T-cell (primary cell): ENCODE measurements at places on chromosomes 2 and 18. TPM values are rescaled to one million over a fixed set of nuclear protein-coding genes. Genes with fewer than 3 reads are reported as not detected.

GRCh38 chr2:138536302-138536701 is 34.7 kb downstream of the SPOPL start:
- no peak for DNase-seq

- no peak for DNase-seq
Measured at GRCh38 chr18:35584735-35585134, 3.2 kb downstream of the GALNT1 start.

- DNase-seq = no peak
Measured at GRCh38 chr2:223978451-223978850, 21.2 kb downstream of the MRPL44 start.

DNA sequence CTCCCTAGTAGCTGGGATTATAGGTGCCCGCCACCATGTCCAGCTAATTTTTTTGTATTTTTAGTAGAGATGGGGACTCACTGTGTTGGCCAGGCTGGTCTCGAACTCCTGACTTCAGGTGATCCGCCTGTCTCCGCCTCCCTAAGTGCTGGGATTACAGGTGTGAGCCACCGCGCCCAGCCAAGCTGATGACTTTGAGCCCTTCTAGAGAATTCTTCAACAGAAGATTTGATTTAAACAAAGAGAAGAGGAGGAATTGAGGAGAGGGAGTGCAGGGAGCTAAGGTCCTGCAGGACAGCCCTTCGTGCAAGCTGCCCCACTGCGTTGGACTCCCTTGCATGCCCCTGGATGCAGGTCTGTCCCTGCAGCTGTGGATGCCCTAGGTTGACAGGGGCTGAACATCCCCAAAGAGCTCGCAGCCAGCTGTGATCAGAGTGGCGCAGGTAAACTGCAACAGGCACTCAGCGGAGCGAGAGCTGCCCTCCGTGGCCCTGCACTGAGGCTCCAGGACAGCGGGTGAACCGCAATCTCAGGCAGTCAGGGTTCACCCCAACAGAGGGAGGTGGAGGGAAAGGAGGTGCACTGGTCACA is 13.7 kb downstream of the ADRA2B start:
- no peak for DNase-seq

- DNase-seq = no peak
Measured at GRCh38 chr2:54038835-54039234, 68.0 kb upstream of the PSME4 start.

DNA sequence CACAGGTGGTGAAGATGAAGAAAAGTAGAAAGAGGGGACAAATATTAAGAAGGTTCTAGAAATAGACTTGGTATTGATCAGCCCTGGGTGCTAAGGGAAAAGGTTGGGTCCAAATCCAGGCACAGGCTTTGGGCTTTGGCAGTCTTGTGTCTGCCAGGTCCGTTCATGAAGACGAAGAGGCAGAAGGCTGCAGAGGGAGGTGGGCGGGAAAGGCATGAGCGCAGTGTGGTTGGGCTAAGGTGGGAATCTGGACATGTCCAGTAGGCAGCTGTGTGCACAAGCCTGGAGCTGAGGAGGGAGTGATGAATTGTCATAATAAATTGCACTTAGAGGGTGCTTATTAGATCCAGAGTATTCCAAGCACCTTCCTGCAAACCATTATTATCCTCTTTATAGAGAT is 105.7 kb upstream of the TEX51 start:
- no peak for DNase-seq

- no peak for DNase-seq
Measured at GRCh38 chr2:187136646-187137045, 287.7 kb upstream of the ZSWIM2 start.

- DNase-seq = no peak
Measured at GRCh38 chr2:200705305-200706041, 106.2 kb upstream of the BZW1 start.

DNA sequence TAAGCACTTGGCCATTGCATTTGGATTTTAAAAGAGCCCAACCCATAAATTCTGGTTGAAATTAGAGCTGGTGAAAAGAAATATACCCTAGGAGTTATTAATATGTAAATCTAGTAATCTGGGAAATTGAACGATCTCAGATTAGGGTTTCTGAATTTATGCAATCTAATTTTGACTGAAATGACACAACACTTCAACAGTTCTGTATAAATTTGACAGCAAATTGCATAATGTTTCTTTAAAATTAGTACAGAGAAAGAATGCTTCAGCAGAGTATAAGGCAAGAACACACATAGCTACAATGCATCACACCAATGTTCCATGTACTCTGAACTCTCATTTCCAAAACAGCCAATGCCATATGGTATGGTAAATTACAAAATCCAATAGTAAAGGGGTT is 201.5 kb upstream of the ITGA4 start:
- DNase-seq = no peak

GRCh38 chr18:32777049-32777448 is 4.2 kb upstream of the KLHL14 start:
- no peak for DNase-seq

- DNase-seq = no peak
Measured at GRCh38 chr2:52097071-52097470, 1065.1 kb upstream of the NRXN1 start.

DNA sequence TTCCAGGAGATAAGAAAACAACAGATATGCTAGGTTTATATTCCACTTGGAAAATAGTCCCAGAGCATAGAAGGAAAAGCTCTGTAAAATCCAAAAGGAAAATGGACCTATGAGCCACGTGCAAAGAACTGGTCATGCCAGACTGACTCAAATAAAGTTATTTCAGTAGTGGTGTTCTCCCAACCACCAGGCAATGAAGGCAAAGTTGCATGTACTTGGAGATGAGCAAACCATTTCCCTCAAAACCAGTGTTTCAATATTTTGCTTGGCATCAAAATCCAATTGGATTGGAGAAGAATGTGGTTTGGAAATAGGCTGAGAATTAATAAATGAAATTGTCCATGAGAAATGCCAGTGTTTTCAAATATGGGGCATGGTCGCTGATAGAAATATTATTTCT is 237.5 kb downstream of the ICOS start:
- DNase-seq = no peak

DNA sequence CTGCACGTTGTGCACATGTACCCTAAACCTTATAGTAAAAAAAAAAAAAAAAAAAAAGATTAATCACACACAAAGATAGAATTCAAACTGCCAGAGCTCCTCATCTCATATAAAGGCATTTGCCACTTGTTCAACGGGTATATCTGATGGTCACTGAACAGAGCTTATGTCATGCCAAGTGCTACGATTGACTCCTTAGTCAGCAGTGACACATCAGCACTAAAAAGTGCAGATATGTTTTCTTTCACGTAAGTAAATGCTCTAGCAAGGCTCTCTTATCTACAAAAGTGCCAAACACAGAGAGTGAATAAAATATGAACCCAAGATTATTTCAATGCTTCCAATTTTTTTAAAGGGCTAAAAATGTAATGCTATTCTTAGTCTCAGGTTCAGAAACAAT is 1.1 kb downstream of the LMAN1 start:
- no peak for DNase-seq

DNA sequence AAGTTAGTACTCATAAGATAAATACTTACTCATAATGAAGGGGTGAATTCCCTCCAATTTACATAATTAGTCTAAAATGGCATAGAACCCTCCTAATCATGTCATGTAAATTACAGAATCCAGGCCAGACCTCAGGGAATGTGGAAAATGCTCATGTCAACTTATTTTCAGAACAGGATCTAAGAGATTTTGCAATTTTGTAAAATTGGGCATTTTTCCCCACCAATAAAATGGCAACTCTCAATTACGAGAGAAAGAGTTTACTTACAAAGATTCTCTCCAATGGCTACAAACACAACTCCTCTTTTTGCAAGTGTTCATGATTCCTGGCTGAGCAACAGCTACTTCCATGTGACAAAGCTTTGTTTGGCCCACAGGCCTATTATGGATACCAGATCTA is 33.8 kb upstream of the SP5 start:
- no peak for DNase-seq

DNA sequence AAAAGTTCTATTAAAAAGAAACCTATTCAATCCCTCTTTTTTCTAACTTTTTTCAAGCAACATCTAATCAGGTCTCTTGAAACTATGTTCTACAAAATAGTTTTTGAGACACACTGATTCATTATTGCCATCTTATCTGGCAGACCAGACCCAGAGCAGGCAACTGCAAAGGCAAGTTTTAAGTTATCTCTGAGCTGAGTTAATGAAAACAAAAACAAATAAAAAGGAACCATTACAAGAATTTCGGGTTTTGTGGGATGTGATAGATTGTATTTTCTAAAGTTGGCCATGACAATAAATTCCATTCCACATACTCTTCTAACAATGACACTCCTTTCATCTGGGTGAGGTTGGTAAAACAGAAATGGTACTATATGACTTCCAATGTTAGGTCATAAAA is 15.2 kb upstream of the TWSG1 start:
- no peak for DNase-seq

DNA sequence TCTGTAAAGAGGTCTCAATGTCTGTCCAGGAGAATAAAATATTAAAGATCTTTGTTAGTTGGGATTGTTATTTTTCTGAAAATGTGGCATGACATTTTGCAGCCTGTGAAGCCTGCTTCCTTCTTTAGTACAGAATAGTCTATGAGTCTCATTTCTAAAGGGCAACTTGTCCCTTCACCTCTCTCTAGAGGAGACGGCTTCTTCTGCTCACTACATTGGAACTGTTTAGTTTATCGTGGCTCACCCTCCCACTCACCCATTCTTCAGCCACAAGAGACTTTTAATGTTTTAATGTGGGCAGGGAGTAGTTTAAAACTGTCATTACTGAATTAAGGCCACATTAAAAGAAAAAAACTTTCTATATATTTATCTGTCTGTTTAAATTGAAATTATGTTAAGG is 161.0 kb downstream of the BARD1 start:
- no peak for DNase-seq

GRCh38 chr18:4587204-4587603 is 132.1 kb upstream of the DLGAP1 start:
- no peak for DNase-seq

- no peak for DNase-seq
Measured at GRCh38 chr2:24343225-24343882, 17.0 kb downstream of the ITSN2 start.

GRCh38 chr2:189088591-189089205 is 90.9 kb downstream of the COL5A2 start:
- no peak for DNase-seq

DNA sequence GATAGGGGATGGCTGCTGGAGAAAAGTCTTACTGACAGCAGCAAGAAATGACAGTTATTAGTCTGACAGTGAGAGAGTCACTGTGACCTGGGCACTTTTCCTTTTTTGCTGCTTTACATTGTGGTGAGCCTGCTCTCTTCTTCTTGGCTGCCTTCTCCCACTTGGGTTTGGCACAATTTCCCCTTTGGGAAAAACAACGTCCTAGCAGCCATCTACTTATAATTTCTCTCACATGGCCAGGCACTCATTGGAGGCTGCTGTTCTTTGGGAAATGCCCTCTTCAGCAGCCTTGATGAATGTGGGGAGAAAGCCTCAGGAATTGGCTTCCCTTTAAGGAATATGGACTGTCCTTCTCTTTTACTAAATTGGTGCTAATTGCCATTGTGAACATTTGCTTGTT is 60.4 kb upstream of the SLC1A4 start:
- no peak for DNase-seq

DNA sequence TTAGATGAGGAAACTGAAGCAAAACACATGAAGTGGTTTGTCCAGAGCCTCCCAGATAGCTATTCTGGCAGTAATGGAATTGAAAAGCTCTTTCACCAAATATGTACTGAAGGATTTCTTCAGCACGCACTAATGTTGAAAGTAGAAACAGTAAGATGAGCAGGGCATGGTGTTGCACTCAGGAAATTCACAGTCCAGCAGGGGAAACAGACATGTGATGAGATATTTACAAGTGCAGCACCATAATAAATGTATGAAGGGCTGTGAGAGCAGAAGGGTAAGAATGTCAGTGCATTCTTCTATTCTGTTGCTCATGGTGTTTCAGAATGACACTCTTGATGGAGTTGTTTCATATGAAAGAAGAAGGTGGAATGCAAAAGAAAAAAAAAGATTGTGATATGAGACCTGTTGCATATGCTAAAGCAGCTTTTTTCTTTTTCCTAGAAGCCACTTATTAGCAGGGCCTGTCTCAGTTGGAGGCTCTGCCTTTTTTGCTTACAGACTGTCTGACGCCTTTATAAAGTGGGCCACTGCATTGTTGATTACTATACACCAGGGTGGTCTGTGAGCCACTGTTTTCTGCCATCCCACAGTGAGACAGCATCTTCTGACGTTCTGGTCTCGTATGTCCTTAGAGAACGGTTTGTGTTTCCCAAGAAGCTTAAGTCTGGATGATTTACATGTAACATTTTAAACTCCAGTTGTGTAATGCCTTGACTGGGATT is 516.9 kb downstream of the ARHGAP15 start:
- no peak for DNase-seq

- DNase-seq = no peak
Measured at GRCh38 chr2:18362696-18363095, 197.8 kb downstream of the RDH14 start.

The ARHGAP15 gene
- 154 TPM for total RNA-seq

The PLGLB1 gene
- total RNA-seq = 12.9 TPM

The RIT2 gene
- total RNA-seq = not detected

The CSRNP3 gene
- total RNA-seq = not detected

The IL36G gene
- not detected for total RNA-seq

The GALNT3 gene
- 6.6 TPM for total RNA-seq

The DSEL gene
- total RNA-seq = 0.72 TPM

The ANKRD39 gene
- total RNA-seq = 21.9 TPM

The REG1B gene
- total RNA-seq = 6.5 TPM

The OSBPL1A gene
- 4.0 TPM for total RNA-seq

The XDH gene
- total RNA-seq = not detected

The CCNT2 gene
- 58.6 TPM for total RNA-seq
